Amniotic epithelial cell (primary cell): ENCODE measurements at places on chromosomes 11 and 22.

- DNase-seq: peak; percentile 46
Observed at GRCh38 chr11:20501971-20502370, 97.4 kb upstream of the SLC6A5 start.

DNA sequence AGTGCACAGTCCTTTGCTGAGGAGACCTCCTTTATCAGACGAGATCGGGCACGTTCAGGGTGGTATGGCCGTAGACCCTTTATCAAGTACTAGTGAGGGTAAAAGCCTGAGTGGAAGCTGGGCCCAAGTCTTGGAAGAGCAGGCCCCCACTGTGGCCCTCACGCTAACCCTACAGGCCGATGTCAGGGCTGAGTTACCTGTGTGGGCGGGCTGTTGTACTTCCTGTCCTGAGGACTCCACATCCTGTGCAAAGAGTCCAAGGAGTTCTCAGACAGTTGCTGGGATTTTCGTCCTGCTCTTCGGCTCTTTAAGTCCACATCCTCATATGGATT lies 34.9 kb downstream of the RPL27A start:
- no peak for DNase-seq

GRCh38 chr11:65780770-65781151 lies at the start of gene AP5B1:
Gene AP5B1, minus strand, starts transcription at chr11:65780976. Its CDS starts 385 bp downstream, at chr11:65780591.
- peak; percentile 44 for DNase-seq

GRCh38 chr22:36753120-36753802 lies 22.7 kb downstream of the IFT27 start:
- DNase-seq: no peak

- peak; percentile 59 for DNase-seq
Observed at GRCh38 chr11:57777969-57778317, 16.3 kb downstream of the CTNND1 start.

DNA sequence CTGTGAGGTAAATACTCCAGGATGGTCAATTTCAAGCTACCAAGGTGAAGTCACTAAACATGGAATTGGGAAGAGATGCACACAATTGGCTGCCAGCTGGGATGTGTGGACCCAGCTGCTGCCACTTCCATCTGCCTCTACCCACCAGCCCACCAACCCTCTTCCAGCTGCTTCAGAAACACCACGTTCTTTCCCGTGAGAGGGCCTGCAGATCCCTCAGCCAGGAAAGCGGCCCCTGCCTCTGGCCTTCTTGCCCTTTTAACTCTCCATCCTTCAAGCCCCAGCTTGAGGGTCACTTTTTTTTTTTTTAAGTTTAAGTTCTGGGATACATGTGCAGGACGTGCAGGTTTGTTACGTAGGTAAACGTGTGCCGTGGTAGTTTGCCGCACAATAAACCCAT lies 20.0 kb downstream of the PRG3 start:
- no peak for DNase-seq

DNA sequence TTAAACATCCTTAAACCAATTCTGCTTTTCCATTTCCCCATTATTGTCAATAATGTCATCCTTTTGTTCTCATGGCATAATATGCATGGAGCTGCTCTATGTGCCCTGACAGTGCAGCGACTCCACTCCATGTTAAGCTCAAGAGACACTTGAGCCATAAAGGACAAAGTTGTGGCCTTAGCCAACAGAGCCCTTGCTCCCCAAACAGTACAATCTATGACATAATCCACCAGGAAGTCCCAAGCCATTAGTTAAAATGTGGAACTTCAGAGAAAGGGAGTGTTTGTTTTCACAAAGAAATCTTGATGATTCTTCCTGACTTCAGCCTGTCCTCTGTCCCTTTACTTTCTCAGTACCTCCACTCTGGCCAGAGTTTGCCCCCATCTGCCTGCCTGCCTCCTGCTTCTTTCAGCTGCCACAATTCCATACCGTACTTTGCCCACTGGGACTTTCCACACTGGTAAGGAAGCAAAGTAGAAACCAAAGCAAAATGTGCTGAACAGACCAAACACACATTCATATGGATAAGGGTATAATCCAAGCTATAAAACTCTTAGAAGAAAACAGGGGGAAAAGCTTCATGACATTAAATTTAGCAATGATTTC lies 46.3 kb upstream of the ZC3H12C start:
- no peak for DNase-seq

- no peak for DNase-seq
Observed at GRCh38 chr11:130128626-130129025, 31.0 kb upstream of the ST14 start.

DNA sequence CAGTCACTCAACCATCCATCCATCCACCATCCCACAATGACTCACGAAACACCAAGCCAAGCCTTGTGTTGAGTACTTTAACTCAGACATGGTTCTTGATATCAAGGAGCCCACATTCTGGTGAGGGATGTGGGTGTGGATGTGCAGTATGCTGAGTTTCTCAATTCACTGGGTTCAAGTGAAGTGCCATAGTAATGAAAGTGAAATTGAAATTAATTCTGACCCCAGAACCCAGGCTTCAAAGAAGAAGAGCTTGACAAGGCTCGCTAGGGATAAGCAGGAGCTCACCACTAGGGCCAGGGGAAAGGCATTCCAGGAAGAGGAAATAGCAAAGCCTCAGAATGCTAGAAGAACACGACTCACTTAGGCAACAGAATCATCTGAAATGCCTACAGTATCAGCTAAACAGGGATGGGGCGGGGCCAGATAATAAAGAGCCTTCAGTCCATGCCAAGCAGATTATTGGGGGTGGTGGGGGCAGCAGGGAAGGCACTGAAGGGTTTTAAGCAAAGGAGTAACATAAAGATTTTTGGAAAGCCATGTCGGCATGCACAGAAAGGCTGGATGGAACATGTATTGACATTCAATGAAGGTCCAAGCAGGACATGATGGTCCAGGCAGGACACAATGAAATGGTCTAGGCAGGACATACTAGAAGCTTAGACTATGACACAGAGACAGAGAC lies 37.2 kb downstream of the RTL6 start:
- DNase-seq: no peak

DNA sequence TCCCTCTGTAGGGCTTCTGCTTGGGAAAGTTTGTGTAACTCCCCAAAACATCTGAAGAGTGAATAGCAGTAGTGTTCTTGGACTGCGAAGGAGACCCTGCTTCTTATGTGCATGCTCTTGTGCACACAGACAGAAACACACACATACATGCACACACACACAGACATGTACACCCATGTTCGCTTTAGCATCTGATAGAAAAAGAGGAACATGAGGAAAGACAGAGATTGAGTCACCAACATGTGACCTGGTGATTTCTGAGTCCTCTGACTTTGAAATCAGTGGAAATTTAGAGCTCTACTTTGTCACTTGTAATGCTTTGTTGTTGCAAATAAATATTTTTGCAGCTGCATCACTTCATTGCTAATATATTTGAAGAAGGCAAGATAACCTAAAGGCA lies 23.8 kb downstream of the CD44 start:
- DNase-seq: no peak

- DNase-seq: peak; percentile 89
Observed at GRCh38 chr11:34044664-34045485, 6.7 kb upstream of the CAPRIN1 start.

GRCh38 chr22:39289975-39290720 lies 29.3 kb downstream of the RPL3 start:
- DNase-seq: no peak

- DNase-seq: no peak
Observed at GRCh38 chr11:110172468-110173065, 79.4 kb downstream of the ZC3H12C start.

- DNase-seq: peak; percentile 91
Observed at GRCh38 chr11:96050435-96051182, 126.7 kb upstream of the MTMR2 start.

- DNase-seq: no peak
Observed at GRCh38 chr11:47448566-47449427, at the start of gene RAPSN. Gene RAPSN, minus strand, starts transcription at chr11:47449136. Its CDS starts 172 bp downstream, at chr11:47448964.

- no peak for DNase-seq
Observed at GRCh38 chr22:38443628-38444521, 11.1 kb downstream of the KCNJ4 start.

DNA sequence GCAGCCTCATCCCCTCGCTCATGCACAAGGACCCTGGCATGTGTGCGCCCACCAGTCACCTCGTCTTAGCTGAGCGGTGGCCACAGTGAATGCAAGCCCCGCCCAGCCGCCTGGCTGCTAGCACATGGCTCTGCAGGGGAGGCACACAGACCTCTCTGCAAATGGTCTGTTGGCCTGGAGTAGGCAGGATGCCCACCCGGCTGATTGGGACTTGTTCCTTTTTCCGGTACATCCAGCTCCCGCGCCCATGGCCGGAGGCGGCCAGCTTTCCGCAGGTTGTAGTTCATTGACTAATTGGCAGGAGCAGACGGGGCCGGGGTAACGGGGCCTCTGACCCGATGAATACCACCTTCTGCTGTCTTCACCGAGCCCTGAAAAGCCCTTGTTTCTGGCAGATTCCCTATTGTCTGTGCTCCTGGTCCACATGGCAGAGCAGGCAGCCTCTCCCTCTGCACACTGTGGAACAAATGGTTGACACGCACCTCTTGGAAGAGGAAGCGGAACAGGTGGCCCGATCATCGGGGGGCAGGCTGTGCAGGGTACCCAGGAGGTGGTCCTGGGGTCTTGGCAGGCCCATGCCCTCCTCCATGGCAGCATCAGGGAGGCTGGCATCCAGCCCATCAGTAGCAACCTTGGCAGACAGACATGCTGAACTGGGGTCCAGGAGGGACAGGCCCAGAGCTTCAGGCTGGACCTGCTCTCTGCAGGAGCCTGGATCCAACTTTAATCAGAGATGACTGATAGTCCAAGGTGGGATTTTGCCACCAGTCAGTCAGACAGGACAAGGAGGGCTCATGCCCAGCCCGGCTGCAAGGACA lies 1512.0 kb downstream of the BRD1 start:
- DNase-seq: no peak

GRCh38 chr11:65766535-65766934 lies 14.2 kb downstream of the AP5B1 start:
- peak; percentile 90 for DNase-seq

DNA sequence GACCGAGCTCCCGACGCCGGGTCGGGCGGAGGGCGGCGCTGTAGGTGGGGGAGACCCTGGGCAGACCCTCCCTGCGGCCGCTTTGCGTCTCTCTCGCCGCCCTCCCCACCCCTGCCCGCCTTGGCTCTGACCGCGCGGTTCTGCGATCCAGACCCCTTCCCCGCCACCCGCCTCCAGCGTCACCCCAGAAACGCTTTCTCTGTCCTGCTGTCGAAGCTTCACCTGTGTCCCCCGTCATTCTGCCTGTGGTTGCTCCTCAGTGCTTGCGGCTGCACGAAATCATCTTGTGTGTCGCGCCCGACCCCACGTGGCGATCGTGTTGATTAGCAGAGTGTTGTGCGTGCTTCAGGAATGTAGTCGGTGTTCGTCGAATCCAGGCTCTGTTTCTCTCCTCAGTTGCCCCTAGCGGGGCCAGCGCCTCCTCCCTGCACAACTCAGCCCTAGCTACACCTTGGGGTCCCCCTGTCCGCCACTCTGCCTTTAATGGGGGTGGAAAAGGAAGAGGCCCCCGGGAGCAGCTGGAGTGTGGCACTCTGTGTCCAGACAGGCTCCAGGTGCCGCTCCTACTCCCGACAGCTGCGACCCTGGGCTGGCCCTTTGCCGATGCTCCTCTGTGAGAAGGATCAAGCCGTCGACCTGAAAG lies 851 bp downstream of the PTDSS2 start:
- peak; percentile 56 for DNase-seq

GRCh38 chr22:36369922-36370791 lies 17.6 kb downstream of the MYH9 start:
- peak; percentile 67 for DNase-seq

DNA sequence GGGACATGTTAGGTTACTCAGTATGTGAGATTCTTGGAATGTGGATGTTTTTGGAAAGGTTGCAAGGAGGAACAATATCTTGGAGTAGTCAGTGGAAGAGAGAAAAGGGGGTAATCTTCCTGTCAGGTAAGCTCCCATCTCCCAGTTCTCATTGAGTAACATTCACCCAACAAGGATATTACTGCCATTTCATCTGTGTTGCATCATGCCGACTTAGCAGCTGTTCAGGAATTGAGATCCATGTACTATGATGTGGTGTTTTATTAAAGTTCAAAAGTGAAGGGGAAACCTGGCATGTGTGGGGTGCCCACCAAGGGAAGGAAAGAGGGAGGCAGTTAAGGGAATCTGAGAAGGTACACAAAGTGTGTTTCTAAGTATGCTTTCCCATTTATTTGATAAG lies 58.4 kb upstream of the RASSF10 start:
- DNase-seq: peak; percentile 29

- DNase-seq: peak; percentile 54
Observed at GRCh38 chr22:40396882-40397281, 26.5 kb downstream of the SGSM3 start.

DNA sequence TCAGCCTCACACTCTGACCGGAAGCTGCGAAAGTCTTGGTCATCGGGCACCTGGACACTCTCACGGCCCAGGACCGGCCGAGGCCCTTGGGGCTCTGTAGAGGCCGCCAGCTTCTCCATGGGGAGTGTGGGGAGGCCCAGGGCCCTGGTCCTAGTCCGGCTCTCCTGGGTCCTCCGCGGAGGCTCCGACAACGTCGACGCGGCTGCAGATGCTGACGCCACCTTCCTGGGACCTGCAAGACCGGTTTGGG lies 12.9 kb downstream of the STARD10 start:
- no peak for DNase-seq

- no peak for DNase-seq
Observed at GRCh38 chr11:79108851-79109250, 332.0 kb downstream of the TENM4 start.

DNA sequence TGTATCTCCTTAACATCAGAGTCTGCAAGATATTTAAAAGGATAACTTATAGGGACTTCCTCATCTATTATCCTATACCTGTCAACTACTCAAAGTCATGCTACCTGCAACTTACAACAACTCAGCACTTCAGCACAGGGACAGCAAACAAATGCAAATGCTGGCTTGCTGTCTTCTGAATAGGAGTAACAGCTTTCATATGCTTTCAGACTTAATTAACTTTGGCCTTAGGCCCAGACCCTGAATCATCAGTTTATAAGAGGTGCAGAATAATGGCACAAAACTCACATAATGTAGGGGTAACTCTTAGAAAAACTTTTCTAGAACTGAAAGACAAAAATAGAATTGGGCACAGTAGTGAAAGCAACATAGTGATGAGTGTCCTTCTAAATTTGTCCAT lies 953.4 kb downstream of the DLG2 start:
- no peak for DNase-seq

DNA sequence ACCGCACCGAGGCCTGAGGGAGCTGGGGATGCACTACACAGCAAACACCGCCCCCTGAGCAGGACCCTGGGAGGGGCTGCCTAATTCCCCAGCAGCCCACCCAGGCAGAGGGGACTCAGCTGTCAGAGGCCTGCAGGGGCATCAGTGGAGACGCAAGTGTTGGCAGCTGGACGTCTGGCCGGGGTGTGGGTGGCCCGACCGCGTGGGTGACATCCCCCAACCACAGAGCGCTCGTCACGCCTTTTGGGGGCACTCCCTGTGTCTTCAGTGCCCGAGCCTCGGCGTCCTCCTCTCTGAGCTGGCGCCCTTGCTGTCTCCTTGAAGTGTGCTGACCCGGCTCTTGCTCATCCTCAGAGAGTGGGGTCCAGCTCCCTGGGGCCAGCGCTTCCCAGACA lies 150.2 kb downstream of the BRD1 start:
- no peak for DNase-seq
